Upper lobe of right lung (tissue), 1 donor: ENCODE measurements at places on chromosomes 7 and 10.

GRCh38 chr10:124119946-124120345 is 26.5 kb upstream of the CHST15 start:
- H3K4me3 ChIP-seq = no peak overlapping the region
- H3K27me3 ChIP-seq = no peaks in the 10 kb centered on the region
- peaks cover 13% of the 10 kb centered on the region for H3K4me1 ChIP-seq
- no peaks in the 10 kb centered on the region for H3K36me3 ChIP-seq
- peak; percentile 74 for DNase-seq

DNA sequence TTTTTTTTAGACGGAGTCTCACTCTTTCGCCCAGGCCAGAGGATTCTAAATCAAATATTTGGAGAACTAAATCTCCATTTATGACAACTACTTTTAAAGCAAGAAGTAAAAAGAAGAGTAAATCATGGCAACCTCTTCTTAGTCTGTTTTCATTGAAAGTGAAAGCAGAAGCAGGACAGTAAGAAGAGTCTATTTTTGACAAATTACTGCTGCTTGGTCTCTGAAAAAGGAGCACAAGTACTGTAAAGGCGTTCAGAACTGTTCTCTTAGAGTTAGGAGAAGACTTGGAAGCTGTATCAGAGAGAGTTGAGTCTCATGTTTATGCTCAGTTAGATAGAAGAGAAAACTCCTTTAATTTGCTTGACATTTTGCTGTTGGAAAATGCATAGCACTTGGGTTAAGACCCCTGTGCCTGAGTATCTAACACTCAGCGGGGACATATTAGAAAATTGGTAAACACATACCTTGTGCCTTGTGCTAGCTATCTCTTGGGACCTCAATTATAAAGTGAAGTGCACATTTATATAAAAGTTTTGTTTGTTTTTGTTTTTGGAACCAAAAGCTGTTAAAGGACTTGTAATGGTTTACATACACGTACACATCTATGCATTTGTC is 433.0 kb downstream of the ANKRD7 start:
- no peaks in the 10 kb centered on the region for H3K4me1 ChIP-seq
- DNase-seq = no peak
- H3K36me3 ChIP-seq = no peaks in the 10 kb centered on the region
- no peak overlapping the region for H3K27ac ChIP-seq

- H3K27me3 ChIP-seq = no peaks in the 10 kb centered on the region
- no peak for DNase-seq
- no peaks in the 10 kb centered on the region for H3K36me3 ChIP-seq
- peaks cover 7% of the 10 kb centered on the region for H3K4me1 ChIP-seq
These were observed 331.4 kb downstream of the ELMO1 start for GRCh38 chr7:37117292-37117691.

- no peaks in the 10 kb centered on the region for H3K4me1 ChIP-seq
- no peak for DNase-seq
- no peaks in the 10 kb centered on the region for H3K27me3 ChIP-seq
- no peaks in the 10 kb centered on the region for H3K36me3 ChIP-seq
These were observed 37.5 kb upstream of the CYP26C1 start for GRCh38 chr10:93023013-93023650.

DNA sequence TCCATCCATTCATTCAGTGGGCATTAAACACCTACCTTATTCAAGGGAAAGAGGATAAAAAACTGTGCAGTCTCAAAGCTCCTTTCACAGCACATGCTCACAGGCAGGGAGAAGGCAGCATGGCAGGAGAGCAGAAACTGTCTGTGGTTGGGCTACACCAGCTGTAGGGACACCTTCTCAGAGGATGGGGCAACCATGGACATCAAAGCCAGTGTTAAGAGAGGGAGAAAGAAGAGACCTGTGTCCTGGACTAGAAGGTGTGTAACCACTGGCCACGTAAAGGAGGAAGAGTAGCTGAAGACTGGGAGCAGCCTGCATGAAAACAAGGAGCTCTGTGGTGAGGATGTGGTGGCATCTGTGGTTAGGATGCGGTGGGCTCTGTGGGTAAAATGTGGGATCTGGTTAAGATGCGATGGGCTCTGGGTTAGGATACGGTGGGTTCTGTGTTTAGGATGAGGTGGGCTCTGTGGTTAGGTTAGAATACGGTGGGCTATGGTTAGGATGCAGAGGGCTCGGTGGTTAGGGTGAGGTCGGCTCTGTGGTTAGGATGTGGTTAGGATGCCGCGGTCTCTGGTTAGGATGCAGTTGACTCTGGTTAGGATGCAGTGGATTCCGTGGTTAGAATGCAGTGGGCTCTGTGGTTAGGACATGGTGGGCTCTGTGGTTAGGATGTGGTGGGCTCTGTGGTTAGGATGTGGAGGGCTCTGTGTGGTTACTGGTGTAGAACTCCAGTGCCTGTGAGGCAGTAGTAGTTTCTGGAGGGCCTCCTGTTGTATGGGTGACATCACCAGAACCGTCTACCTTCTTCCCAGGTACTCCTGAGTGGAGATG is 197.6 kb downstream of the WDR37 start:
- no peak overlapping the region for H3K27ac ChIP-seq
- no peak for DNase-seq
- H3K27me3 ChIP-seq = peaks cover 6% of the 10 kb centered on the region
- no peaks in the 10 kb centered on the region for H3K36me3 ChIP-seq
- no peak overlapping the region for H3K4me3 ChIP-seq
- H3K4me1 ChIP-seq = no peaks in the 10 kb centered on the region

- peaks cover 32% of the 10 kb centered on the region for H3K36me3 ChIP-seq
- no peak overlapping the region for H3K27ac ChIP-seq
- peaks cover 15% of the 10 kb centered on the region for H3K4me1 ChIP-seq
These were observed 167.4 kb upstream of the SH2B2 start for GRCh38 chr7:102119213-102119651.

- no peak overlapping the region for H3K27ac ChIP-seq
- H3K27me3 ChIP-seq = no peaks in the 10 kb centered on the region
- H3K4me3 ChIP-seq = no peak overlapping the region
- peaks cover 7% of the 10 kb centered on the region for H3K4me1 ChIP-seq
- DNase-seq = no peak
These were observed 155.0 kb downstream of the BMPER start for GRCh38 chr7:34060196-34060947.

- no peak overlapping the region for H3K4me3 ChIP-seq
- no peaks in the 10 kb centered on the region for H3K36me3 ChIP-seq
- DNase-seq = no peak
- no peaks in the 10 kb centered on the region for H3K27me3 ChIP-seq
These were observed 348.2 kb upstream of the C7orf33 start for GRCh38 chr7:148242294-148242821.

- H3K4me1 ChIP-seq = no peaks in the 10 kb centered on the region
- no peaks in the 10 kb centered on the region for H3K36me3 ChIP-seq
- H3K27ac ChIP-seq = no peak overlapping the region
- H3K4me3 ChIP-seq = no peak overlapping the region
These were observed 231.8 kb downstream of the WDR37 start for GRCh38 chr10:1287971-1288401.

- H3K27me3 ChIP-seq = no peaks in the 10 kb centered on the region
- no peak overlapping the region for H3K4me3 ChIP-seq
- no peak for DNase-seq
- no peak overlapping the region for H3K27ac ChIP-seq
- H3K36me3 ChIP-seq = peaks cover 9% of the 10 kb centered on the region
These were observed 39.4 kb downstream of the NIPSNAP2 start for GRCh38 chr7:56003749-56004148.

GRCh38 chr7:124412531-124412930 is 353.1 kb downstream of the GPR37 start:
- no peaks in the 10 kb centered on the region for H3K27me3 ChIP-seq
- DNase-seq = no peak
- no peak overlapping the region for H3K4me3 ChIP-seq
- no peaks in the 10 kb centered on the region for H3K4me1 ChIP-seq
- no peaks in the 10 kb centered on the region for H3K36me3 ChIP-seq
- H3K27ac ChIP-seq = no peak overlapping the region

GRCh38 chr7:55432939-55433784 is 68.0 kb downstream of the LANCL2 start:
- H3K27ac ChIP-seq = no peak overlapping the region
- DNase-seq = no peak
- no peaks in the 10 kb centered on the region for H3K4me1 ChIP-seq
- H3K36me3 ChIP-seq = no peaks in the 10 kb centered on the region
- H3K4me3 ChIP-seq = no peak overlapping the region
- no peaks in the 10 kb centered on the region for H3K27me3 ChIP-seq

GRCh38 chr7:16189026-16189715 is 232.2 kb downstream of the CRPPA start:
- no peak overlapping the region for H3K4me3 ChIP-seq
- H3K27ac ChIP-seq = no peak overlapping the region

DNA sequence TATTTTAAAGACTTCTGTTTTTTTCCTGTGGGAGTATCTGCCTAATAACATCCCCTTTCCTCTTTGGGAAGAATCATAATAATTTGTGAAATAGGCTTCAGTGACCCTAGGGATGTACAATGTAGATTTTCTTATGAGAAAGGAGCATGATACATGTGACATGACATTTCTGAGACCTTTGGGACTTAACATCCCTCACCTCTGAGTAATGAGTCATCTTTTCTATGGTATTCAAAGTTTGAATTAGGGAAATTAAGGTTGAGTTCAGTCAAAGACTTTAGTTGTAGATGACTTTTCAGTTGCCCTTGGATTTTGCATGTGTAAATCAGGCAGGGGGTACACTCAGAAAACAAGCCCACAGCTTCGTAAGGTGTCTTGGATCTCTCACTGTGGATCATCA is 14.3 kb downstream of the GRK5 start:
- no peak overlapping the region for H3K4me3 ChIP-seq
- H3K27ac ChIP-seq = peak overlapping the region; percentile 74
- no peak for DNase-seq
- H3K4me1 ChIP-seq = peaks cover 68% of the 10 kb centered on the region

GRCh38 chr7:25429731-25430130 is 201.4 kb upstream of the NPVF start:
- no peak overlapping the region for H3K4me3 ChIP-seq
- DNase-seq = no peak
- no peak overlapping the region for H3K27ac ChIP-seq
- H3K27me3 ChIP-seq = no peaks in the 10 kb centered on the region
- H3K36me3 ChIP-seq = no peaks in the 10 kb centered on the region

DNA sequence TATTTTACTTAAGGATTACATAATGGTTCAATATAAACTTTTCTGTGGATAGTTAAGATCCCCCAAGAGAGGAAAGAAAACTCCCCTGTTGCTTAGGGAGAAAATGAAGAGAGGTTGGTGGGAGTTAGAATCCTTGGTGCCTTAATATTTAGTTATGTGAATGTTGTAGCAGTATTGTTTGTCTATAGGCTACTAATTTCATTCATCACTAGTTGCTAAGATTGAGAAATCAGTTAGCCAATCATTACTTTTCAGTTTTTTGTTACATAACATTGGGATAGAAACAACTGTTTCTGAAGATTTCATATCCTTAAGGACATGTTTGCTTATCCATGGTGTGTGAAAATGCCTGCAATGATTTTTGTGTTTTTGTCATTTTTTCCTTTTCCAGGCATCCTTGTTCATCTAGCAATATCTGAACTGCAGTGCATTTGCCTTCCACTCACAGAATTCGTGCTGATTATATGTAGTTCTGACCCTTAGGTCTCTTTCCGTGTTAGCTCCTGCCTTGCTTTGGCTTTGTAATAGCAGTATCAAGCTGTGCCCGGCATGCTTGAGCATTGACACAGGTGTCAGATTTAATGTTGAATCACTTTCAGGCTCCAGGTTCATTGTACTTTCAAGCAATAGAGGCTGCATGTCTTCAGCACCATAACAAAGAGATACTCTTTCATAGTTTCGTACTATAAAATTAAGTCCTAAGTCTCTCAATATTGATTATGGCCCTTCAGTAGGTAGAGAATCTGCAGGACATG is 85.0 kb downstream of the PODXL start:
- peaks cover 57% of the 10 kb centered on the region for H3K36me3 ChIP-seq
- no peak for DNase-seq
- no peaks in the 10 kb centered on the region for H3K4me1 ChIP-seq
- no peak overlapping the region for H3K4me3 ChIP-seq
- H3K27ac ChIP-seq = no peak overlapping the region

DNA sequence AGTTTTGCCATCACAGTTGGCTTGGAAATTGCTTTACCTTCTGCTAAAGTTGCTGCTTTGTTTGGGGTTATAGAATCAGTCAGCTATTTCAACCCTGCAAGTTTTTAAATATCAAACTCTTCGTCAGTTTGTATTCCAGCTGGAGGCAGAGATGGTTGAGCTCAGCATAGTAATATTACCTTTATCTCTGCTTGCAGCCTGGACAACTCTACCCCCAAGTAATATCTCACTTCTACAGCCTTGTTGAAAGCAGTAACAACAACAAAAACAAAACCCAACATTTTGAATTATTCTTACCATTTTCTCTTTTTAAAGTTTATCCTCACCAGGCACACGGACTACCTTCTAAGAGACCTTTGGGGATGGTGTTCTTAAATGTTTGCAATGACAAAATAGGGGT is 239.1 kb upstream of the PHF14 start:
- no peak overlapping the region for H3K27ac ChIP-seq
- H3K36me3 ChIP-seq = no peaks in the 10 kb centered on the region
- no peaks in the 10 kb centered on the region for H3K4me1 ChIP-seq

- no peaks in the 10 kb centered on the region for H3K27me3 ChIP-seq
- no peaks in the 10 kb centered on the region for H3K4me1 ChIP-seq
- no peak for DNase-seq
- H3K4me3 ChIP-seq = no peak overlapping the region
These were observed 67.6 kb downstream of the TMEM130 start for GRCh38 chr7:98802088-98802780.

GRCh38 chr7:66110856-66111255 is 3.8 kb upstream of the CRCP start:
- H3K4me3 ChIP-seq = no peak overlapping the region
- no peaks in the 10 kb centered on the region for H3K27me3 ChIP-seq
- H3K36me3 ChIP-seq = no peaks in the 10 kb centered on the region
- DNase-seq = no peak

- DNase-seq = no peak
- H3K4me3 ChIP-seq = no peak overlapping the region
- no peaks in the 10 kb centered on the region for H3K27me3 ChIP-seq
- H3K36me3 ChIP-seq = no peaks in the 10 kb centered on the region
- no peak overlapping the region for H3K27ac ChIP-seq
- no peaks in the 10 kb centered on the region for H3K4me1 ChIP-seq
These were observed 173.7 kb upstream of the PRPS1L1 start for GRCh38 chr7:18201350-18201749.

GRCh38 chr7:75537731-75538130 is 45.6 kb downstream of the SPDYE5 start:
- DNase-seq = peak; percentile 31
- no peaks in the 10 kb centered on the region for H3K27me3 ChIP-seq
- H3K4me3 ChIP-seq = no peak overlapping the region
- peaks cover 69% of the 10 kb centered on the region for H3K36me3 ChIP-seq
- no peak overlapping the region for H3K27ac ChIP-seq
- H3K4me1 ChIP-seq = peaks cover 6% of the 10 kb centered on the region

- no peak overlapping the region for H3K4me3 ChIP-seq
- H3K36me3 ChIP-seq = no peaks in the 10 kb centered on the region
- no peak overlapping the region for H3K27ac ChIP-seq
- H3K4me1 ChIP-seq = no peaks in the 10 kb centered on the region
These were observed 145.8 kb downstream of the FRMD4A start for GRCh38 chr10:14184841-14185315.

- H3K27me3 ChIP-seq = no peaks in the 10 kb centered on the region
- no peak overlapping the region for H3K27ac ChIP-seq
- H3K4me3 ChIP-seq = peak overlapping the region; percentile 68
- DNase-seq = no peak
These were observed 1.8 kb downstream of the CLIP2 start for GRCh38 chr7:74290981-74291441.

- no peaks in the 10 kb centered on the region for H3K27me3 ChIP-seq
- no peaks in the 10 kb centered on the region for H3K4me1 ChIP-seq
- no peaks in the 10 kb centered on the region for H3K36me3 ChIP-seq
- H3K27ac ChIP-seq = peak overlapping the region; percentile 51
These were observed 52.9 kb downstream of the PFKFB3 start for GRCh38 chr10:6255548-6256061.
